ENCODE measurements at places on chromosomes 2 and 18. TPM values are rescaled to one million over a fixed set of nuclear protein-coding genes. Genes with fewer than 3 reads are reported as not detected.
A peak's percentile ranks its signal among the peaks of the same experiment; 100 is the strongest.

GRCh38 chr2:129929321-129930290, 49.9 kb upstream of the RAB6C start:
- H3K27ac ChIP-seq: no peak overlapping the region
- H3K36me3 ChIP-seq: no peaks in the 10 kb centered on the region
- H3K4me3 ChIP-seq: no peak overlapping the region
- H3K27me3 ChIP-seq: peaks cover 21% of the 10 kb centered on the region

GRCh38 chr18:79400091-79400590, 4.4 kb downstream of the NFATC1 start:
- H3K36me3 ChIP-seq: peaks cover 11% of the 10 kb centered on the region
- H3K27me3 ChIP-seq: peaks cover 36% of the 10 kb centered on the region

DNA sequence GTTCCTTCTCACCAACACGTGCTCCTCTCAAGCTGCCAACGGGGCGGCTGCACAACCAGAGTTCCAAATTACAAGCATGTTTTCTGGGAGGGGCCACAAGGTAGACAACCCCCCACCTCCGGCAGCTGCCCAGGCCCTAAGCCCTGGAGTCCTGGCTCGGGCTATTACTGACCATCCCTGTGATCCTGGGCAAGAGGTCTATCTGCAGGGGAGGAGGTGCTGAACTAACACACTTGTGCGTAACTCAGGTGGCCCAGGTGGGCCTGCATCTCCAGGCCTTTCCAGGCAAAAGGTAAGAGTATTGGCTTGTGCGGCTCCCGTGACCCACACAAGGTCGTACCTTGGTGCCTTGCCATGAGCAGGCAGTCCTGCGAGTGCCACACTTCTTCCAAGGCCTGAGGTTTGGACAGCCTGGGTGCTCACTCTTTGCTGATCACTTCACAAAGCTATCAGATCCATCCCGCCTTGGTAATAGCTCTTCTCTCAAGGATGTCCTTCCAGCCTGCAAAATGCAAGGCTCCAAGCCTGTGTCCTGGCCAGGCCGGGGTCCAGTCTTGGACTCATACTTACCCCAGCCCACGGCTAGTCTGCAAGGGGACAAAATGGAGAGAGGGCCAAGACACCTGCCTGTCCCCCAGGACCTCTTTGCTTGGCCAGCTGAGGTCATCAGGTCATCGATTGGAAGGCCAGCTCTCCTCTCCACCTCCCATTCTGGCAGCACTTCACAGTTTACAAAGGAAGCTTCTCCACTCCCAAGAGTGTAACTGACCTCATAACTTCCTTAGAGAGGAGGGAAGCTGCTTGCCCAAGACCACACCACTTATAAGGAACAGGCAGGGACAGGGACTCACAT, 33.9 kb downstream of the ADRA2B start:
- H3K4me1 ChIP-seq: no peaks in the 10 kb centered on the region
- H3K4me3 ChIP-seq: no peak overlapping the region
- no peak overlapping the region for H3K27ac ChIP-seq
- no peaks in the 10 kb centered on the region for H3K27me3 ChIP-seq
- H3K36me3 ChIP-seq: no peaks in the 10 kb centered on the region

GRCh38 chr2:195945056-195945455, 123.6 kb downstream of the DNAH7 start:
- no peak for DNase-seq
- no peak overlapping the region for H3K4me3 ChIP-seq
- no peaks in the 10 kb centered on the region for H3K27me3 ChIP-seq
- H3K4me1 ChIP-seq: no peaks in the 10 kb centered on the region
- H3K27ac ChIP-seq: no peak overlapping the region

GRCh38 chr2:238280083-238280825, 8.2 kb downstream of the PER2 start:
- H3K27ac ChIP-seq: no peak overlapping the region
- H3K36me3 ChIP-seq: peaks cover 43% of the 10 kb centered on the region
- H3K4me3 ChIP-seq: no peak overlapping the region
- DNase-seq: no peak

- peaks cover 47% of the 10 kb centered on the region for H3K4me1 ChIP-seq
- DNase-seq: peak; percentile 50
- H3K4me3 ChIP-seq: peak overlapping the region; percentile 93
- H3K27me3 ChIP-seq: peaks cover 77% of the 10 kb centered on the region
Observed at GRCh38 chr2:199458009-199458805, 468 bp upstream of the SATB2 start.

- H3K4me1 ChIP-seq: no peaks in the 10 kb centered on the region
- no peak overlapping the region for H3K27ac ChIP-seq
- H3K36me3 ChIP-seq: no peaks in the 10 kb centered on the region
- H3K27me3 ChIP-seq: no peaks in the 10 kb centered on the region
Observed at GRCh38 chr2:65464604-65465003, 32.2 kb upstream of the SPRED2 start.

DNA sequence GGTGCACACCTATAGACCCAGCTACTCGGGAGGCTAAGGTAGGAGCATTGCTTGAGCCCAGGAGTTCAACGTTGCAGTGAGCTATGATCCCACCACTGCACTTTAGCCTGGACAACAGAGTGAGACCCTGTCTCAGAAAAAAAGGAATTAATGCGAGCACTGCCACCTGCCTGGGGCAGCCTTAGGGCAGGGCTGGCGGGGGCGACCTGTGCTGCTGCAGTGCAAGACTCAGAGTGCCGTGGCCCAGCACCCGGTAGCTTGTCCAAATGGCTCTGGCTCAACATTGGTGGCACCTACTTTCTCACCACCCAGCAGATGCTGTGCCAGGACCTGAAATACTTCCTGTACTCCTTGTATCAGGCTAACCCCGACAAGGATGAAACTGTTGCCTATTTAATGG, 30.2 kb downstream of the STK25 start:
- peaks cover 20% of the 10 kb centered on the region for H3K36me3 ChIP-seq
- no peaks in the 10 kb centered on the region for H3K27me3 ChIP-seq
- H3K27ac ChIP-seq: no peak overlapping the region
- H3K4me1 ChIP-seq: no peaks in the 10 kb centered on the region

DNA sequence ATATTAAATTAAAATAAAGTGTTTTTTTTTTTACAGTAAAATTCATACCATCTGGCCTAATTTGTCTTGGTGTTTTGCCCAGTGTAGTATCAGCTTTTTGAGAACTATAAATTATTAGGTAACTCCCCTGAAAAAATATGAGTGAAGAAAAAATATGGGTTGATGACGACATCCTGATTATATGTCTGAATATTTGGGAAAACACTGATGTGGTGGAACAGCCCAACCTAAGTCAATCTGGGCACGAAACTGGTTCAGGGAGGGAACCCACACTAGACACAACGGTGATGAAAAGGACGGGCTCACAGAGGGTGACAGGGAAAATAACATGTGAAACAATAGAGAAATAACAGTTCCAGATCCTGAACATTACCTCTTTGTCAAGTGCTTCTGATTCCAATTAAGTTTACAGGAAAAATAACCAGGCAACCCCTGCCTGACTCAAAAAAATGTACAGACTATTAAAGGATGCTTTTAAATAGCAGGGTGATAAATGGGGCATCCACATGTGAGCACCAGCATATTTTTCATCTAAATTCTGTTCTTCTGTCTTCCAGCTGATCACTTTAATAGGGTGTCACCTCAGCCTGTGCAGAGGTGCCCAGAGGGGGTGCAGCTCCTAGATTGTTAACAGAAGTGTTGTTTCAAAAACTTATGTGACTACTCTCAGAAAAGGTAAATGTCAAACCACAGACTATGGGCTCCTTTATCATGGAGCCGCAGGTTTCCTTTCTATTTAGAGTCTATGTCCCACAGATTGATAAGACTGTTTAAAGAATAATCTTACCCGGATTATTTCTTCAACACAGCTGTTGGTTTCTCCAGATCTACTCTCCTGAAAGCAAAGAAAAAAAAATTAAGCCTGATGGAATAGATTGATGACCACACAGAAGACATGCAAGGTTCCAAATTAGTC, 305.4 kb downstream of the AFF3 start:
- peak; percentile 17 for DNase-seq
- no peak overlapping the region for H3K27ac ChIP-seq
- H3K4me1 ChIP-seq: peaks cover 3% of the 10 kb centered on the region
- H3K36me3 ChIP-seq: no peaks in the 10 kb centered on the region
- no peak overlapping the region for H3K4me3 ChIP-seq

DNA sequence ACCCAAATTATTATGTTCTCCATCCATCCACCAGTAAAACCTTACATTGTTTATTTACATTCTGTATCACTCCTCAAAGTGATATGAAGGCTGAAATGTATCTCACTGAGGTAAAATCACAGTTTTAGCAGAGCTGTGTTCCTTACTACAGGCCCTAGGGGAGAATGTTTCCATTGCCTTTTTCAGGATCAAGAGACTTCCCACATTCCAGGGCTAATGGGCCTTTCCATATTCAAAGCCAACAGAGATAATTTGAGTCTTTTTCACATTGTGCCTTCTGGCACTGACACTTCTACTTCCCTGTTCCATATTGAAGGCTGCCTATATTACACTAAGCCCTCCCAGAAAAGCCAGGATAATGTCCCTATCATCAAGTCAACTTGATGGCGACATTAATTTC, 20.0 kb downstream of the NETO1 start:
- no peaks in the 10 kb centered on the region for H3K4me1 ChIP-seq
- H3K27ac ChIP-seq: no peak overlapping the region
- H3K36me3 ChIP-seq: no peaks in the 10 kb centered on the region
- no peaks in the 10 kb centered on the region for H3K27me3 ChIP-seq
- no peak overlapping the region for H3K4me3 ChIP-seq
- DNase-seq: no peak

GRCh38 chr2:170237572-170238120, 59.7 kb downstream of the MYO3B start:
- peaks cover 2% of the 10 kb centered on the region for H3K27me3 ChIP-seq
- H3K4me3 ChIP-seq: no peak overlapping the region
- no peaks in the 10 kb centered on the region for H3K4me1 ChIP-seq
- no peak for DNase-seq
- H3K36me3 ChIP-seq: no peaks in the 10 kb centered on the region

- peak; percentile 13 for DNase-seq
- H3K27ac ChIP-seq: no peak overlapping the region
- no peaks in the 10 kb centered on the region for H3K36me3 ChIP-seq
- no peaks in the 10 kb centered on the region for H3K27me3 ChIP-seq
- H3K4me1 ChIP-seq: no peaks in the 10 kb centered on the region
Observed at GRCh38 chr2:76953733-76954347, 568.3 kb downstream of the LRRTM4 start.

DNA sequence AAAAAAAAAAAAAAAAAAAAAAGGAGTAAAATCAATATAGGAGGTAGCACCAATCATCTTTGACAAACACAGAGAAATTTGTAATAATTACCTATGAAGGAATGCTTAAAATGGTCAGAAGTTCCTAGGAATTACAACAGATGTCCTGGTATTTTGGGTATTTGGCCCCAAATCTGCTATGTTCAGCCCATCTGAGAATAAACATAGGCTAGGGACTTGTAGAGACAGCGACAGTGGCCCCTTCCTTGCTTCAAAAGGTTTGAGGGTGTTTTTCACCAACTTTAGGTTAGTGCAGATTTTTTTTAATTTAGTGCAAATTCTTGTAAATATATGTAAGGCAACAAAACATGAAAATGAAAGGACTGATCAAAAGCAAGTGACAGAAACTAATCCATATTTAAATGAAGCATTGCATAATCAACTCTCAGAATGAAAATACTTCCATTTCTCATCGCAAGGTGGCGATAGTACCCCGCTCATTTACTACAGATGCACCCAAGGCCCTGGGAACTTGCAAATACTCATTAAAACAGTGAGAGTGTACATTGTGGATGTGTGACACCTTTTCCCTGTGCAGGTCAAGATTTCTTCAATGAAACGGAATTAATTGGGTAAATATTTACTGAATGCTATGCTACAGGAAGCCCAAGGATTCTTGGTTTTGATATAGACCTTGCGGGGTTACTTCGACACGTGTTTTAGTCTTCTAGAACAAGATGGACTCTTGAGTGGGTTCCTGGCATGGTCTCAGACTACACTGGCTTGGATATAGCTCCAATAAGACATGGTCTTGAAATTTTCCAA, 44.6 kb downstream of the FAM124B start:
- no peaks in the 10 kb centered on the region for H3K4me1 ChIP-seq
- no peaks in the 10 kb centered on the region for H3K27me3 ChIP-seq
- H3K4me3 ChIP-seq: no peak overlapping the region
- DNase-seq: peak; percentile 53
- H3K36me3 ChIP-seq: no peaks in the 10 kb centered on the region
- H3K27ac ChIP-seq: no peak overlapping the region

DNA sequence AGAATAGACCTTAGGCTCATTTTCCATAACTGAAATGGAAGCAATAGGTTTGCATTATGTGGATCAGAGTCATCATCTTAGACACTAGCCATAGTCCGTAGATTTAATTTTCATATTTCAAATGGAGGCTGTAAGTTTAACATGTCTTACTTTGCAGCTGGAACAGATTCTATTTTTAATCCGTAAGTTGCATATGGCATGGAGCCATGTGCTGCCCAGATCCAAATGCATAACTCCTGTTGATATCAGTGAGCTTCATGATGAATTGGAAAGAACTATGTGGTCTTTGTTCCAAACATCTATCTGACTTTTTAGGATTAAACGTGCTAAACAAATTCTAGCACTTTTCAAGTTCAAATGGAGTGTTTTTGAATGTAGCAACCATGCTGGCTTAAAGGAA, 43.4 kb downstream of the MEIS1 start:
- H3K4me1 ChIP-seq: peaks cover 10% of the 10 kb centered on the region
- no peak overlapping the region for H3K27ac ChIP-seq
- no peak for DNase-seq

GRCh38 chr2:75098856-75099255, 100.5 kb downstream of the TACR1 start:
- no peaks in the 10 kb centered on the region for H3K36me3 ChIP-seq
- DNase-seq: peak; percentile 38
- H3K27ac ChIP-seq: no peak overlapping the region
- H3K4me3 ChIP-seq: no peak overlapping the region
- no peaks in the 10 kb centered on the region for H3K27me3 ChIP-seq
- no peaks in the 10 kb centered on the region for H3K4me1 ChIP-seq

- H3K36me3 ChIP-seq: no peaks in the 10 kb centered on the region
- peaks cover 3% of the 10 kb centered on the region for H3K4me1 ChIP-seq
- H3K27ac ChIP-seq: no peak overlapping the region
- no peaks in the 10 kb centered on the region for H3K27me3 ChIP-seq
Observed at GRCh38 chr2:177394594-177394973, 2.0 kb downstream of the AGPS start.

GRCh38 chr2:69003731-69004130, 9.2 kb upstream of the ANTXR1 start:
- H3K27ac ChIP-seq: no peak overlapping the region
- no peak for DNase-seq
- H3K4me1 ChIP-seq: no peaks in the 10 kb centered on the region
- no peak overlapping the region for H3K4me3 ChIP-seq
- no peaks in the 10 kb centered on the region for H3K36me3 ChIP-seq

- no peaks in the 10 kb centered on the region for H3K36me3 ChIP-seq
- H3K27me3 ChIP-seq: no peaks in the 10 kb centered on the region
- no peak overlapping the region for H3K4me3 ChIP-seq
- DNase-seq: no peak
- H3K4me1 ChIP-seq: no peaks in the 10 kb centered on the region
- H3K27ac ChIP-seq: no peak overlapping the region
Observed at GRCh38 chr18:54558609-54559585, 32.1 kb upstream of the DYNAP start.

- H3K4me3 ChIP-seq: no peak overlapping the region
- H3K36me3 ChIP-seq: peaks cover 3% of the 10 kb centered on the region
- no peak overlapping the region for H3K27ac ChIP-seq
- no peak for DNase-seq
Observed at GRCh38 chr2:26491563-26492167, 13.7 kb upstream of the OTOF start.

Gene CAPN14
- 0.40 TPM for total RNA-seq

Gene ALPP
- total RNA-seq: 0.06 TPM

Gene SERPINB4
- not detected for total RNA-seq

Gene AMER3
- total RNA-seq: 4.5 TPM

Gene FIGN
- total RNA-seq: 6.6 TPM

Gene MSGN1
- not detected for total RNA-seq

Gene CCDC74B
- total RNA-seq: 6.4 TPM
